ENCODE measurements at places on chromosomes 11 and 22.

DNA sequence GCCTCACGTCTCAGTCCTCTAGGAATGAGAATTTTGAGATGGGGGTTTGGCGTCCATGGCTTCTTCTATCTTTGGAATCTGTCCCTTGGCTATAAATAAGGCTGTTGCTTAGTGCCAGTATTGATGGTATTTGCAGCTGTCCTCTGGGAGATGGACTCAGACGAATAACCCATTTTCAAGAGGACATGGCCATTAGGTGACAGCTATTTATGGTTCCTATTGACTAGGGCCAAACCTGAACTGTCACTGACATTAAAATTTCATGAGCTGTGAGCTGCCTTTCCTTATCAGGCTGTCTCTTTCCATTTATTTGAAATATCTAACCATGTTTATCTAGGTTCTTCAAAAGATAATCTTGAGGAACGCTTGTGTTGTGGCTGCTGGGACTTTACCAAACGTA, 92.7 kb downstream of the NAV2 start:
- no peak for DNase-seq

- DNase-seq: no peak
These were observed 13.0 kb upstream of the REXO2 start for GRCh38 chr11:114426280-114426679.

- no peak for DNase-seq
These were observed 7.8 kb downstream of the MS4A12 start for GRCh38 chr11:60500276-60500910.

GRCh38 chr11:46050003-46050461, 71.2 kb downstream of the PHF21A start:
- no peak for DNase-seq

DNA sequence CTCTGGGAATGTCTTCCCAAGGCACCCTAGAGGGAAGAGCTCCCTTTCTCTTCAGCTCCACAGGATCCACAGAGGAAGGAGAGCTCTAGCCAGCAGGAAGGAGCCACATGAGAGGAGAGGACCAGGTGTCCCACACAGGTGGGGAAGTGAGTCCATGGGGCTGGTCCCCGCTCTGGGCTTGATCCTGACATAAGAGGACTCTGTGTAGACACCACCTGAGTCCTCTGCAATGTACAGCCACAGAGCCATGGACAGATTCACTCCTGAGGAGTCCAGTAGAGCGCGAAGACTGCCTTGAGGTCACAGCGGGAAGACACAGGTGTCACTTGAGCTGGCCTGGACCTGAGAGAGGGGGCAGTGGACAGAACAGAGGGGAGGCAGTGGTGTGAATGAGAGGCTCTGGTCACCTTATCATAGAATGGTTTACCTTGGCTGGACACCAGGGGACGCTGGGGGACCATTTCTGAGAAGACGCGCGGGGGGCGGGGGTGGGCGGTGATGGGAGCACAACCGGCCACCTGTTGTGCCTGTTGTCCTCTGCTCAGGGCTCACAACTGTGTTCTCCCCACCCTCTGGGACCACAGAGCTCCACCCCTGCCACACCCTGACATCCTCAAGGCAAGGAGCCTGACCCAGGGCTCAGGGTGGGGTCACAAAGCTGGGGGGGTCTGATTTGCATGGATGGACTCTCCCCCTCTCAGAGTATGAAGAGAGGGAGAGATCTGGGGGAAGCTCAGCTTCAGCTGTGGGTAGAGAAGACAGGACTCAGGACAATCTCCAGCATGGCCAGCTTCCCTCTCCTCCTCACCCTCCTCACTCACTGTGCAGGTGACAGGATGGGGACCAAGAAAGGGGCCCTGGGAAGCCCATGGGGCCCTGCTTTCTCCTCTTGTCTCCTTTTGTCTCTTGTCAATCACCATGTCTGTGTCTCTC, 128.2 kb downstream of the ZNF280B start:
- DNase-seq: peak; percentile 60

All from NCI-H524 (cell line).